ENCODE measurements at places on chromosomes 2 and 18.
A peak's percentile ranks its signal among the peaks of the same experiment; 100 is the strongest.

- no peak for DNase-seq
These were observed 28.6 kb upstream of the NFU1 start for GRCh38 chr2:69465513-69466456.

DNA sequence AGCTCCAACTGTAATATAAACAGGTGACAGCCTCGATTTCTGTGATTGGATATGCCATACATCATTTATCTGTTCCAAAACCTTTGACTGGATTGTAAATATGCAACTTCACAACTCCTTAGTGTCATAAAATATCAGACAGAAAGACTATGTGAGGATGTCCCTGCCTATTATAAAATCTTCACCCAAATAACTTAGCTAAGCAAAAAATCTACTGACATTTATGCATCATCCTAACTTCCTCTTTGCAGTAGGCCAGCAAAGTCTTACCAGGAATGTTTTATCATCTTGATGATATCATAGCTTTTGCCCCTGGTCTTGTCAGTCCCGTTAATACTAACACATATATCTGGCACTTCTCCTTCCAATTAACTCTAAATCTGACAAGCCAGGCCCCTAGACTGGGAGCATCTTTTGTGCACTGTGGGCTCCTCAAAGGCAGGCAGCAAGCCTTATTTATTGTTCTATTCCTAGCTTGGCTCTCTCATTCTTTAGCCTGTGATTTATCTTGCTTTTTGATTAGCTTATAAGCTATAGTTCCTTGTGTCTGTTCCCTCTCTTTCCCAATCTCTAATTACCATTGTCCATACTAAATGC lies 356.5 kb upstream of the HNMT start:
- DNase-seq, result no peak

DNA sequence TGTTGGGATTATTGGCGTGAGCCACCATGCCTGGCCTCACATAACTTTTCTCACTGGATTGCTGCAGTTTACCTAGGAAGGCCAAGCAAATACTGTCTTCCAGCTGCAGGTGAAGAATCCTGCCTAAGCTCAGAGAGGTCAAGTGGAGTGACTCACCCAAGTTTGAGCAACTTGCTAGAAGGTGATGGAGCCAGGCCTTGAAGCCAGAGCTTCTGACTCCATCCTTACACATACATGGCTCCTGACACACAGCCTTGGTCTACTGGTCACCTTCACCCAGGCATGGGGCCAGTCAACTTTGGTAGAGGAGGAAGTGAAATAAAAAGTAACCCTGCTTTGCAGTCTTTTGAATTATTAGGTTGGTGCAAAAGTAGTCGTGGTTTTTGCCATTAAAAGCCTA lies 93.5 kb downstream of the VWA3B start:
- no peak for DNase-seq

- DNase-seq, result no peak
These were observed 75.0 kb downstream of the TMEM247 start for GRCh38 chr2:46554397-46554796.

DNA sequence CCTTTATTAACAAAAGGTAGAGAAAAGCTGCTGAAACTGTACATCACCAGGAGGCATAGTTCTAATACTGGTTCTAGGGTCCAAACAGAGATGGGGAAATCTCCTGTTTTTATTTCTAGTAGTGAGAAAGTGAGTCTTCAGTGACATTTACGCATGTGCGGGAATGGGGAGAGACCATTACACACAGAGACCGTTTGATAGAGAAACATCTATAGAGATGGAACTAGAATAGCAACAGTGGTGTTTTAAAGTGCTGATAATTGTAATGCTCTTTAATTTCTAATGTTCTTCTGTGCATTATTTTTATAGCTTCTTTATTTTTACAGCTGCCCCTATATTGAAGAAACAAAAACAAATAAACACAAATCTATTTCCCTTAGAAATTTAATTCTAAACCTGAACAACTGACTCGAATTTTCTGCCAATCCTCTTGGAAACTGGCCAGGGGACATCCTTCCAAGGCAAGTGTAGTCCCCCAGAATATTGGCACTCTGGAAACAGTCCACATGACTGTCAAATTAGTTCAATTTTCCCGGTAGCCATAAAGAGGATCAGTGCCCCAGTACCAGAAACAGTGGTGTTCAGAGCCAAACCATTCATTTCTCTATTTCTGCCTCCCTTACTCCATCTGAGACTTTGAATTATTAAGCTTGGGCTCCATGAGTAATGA lies 260.9 kb downstream of the ICOS start:
- DNase-seq, result no peak

- DNase-seq, result no peak
These were observed 108.8 kb downstream of the NOL10 start for GRCh38 chr2:10581021-10581420.

DNA sequence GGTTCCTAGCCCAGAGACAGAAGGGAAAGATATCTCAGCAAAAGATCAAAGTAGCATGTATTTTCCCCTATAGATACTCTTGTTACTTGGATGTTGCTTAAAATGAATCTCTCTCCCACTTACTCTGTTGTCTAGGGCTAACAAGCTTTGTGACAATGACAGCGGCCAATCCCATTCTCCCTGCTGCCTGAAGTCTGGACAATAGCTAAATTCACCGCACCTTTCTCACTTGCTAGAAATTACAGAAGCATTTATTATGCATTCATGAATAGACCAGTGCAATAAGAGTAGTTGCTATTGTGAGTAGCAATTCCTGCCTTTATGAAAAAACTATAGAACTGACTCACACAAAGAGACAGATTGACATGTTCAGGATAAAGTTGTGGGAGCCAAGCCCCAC lies 42.2 kb upstream of the ZC3H15 start:
- no peak for DNase-seq

- DNase-seq, result no peak
These were observed 365.1 kb upstream of the NETO1 start for GRCh38 chr18:73232933-73233332.

GRCh38 chr2:5319493-5319892 lies 372.7 kb upstream of the SOX11 start:
- DNase-seq, result no peak

GRCh38 chr2:96769814-96770213 lies 9.1 kb downstream of the CNNM4 start:
- no peak for DNase-seq

GRCh38 chr2:200615247-200615646 lies 29.4 kb downstream of the AOX1 start:
- peak; percentile 58 for DNase-seq

GRCh38 chr2:864501-865106 lies 86.0 kb upstream of the SNTG2 start:
- no peak for DNase-seq

DNA sequence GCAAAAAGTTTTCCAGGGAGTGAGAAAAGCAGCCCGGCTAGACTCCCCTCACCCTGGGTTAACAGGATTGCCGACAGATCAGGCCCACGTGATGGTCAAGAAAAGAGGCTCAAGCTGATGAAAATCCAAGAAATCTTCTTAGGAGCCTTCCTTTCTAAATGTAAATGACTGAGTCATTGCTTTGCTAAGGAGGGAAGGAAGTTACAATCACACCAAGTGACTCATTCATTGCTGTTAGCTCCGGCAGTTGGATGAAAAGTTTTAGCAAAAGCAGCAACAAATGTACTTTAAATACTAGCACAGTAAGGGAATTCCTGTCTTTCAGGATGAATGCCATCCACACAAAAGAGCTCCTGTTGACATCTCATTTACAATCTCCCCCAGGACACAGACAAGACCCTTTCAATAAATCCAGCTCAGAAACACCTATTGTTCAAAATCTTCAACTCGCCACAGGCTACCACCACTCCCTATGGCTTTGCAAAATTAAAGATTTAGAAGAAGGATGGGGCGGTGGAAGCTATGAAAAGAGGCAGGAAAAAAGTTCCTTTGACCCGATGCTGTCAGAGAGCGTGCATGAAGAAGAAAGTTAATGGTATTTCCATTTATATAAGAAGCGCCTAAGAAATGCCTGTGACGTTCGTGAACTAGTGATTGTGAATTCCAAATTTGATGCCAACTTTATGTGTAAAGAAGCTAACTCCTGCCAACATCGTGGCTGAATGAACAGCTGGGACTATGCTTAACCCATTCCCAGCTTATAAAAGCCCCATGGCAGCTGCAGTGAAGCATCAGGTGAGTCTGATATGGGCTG lies 153.7 kb downstream of the TGIF1 start:
- DNase-seq, result peak; percentile 55

DNA sequence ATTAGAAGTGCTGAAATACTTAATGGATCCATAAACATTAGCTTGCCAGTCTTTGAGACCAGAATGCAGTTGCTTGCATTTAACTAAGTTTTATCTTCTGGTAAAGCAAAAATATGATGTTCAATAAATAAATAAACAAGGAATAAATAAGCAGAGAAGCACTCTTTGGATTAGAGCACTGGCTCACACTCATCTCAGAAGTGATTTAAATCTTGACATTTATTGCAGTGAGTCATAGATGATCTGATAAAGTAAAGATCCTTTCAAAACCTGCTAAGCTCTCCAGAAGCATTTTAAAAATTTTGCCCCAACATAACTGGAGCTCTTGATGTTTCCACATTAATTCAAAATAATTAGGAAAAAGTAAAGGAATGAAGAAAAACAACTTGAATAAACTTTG lies 66.8 kb downstream of the KYNU start:
- no peak for DNase-seq

DNA sequence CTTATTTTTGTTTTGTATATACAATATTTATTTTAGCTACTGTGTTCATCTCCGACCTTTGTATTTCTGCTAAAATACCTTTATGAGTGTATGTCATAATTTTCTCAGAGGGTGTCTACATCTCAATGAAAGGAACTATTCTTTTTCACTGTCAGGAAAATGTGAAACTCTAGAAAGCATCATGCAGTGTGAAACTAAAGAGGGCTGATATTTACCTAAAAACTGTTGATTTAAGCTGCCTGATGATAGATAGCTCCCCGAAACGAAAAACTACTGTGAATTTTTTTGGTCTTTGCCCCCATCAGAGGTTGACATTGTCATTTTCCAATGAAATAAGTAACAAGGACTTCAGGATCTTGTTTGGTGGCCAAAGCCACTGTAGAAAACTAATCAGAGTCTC lies 38.8 kb downstream of the TMEM178A start:
- DNase-seq, result no peak

GRCh38 chr2:30104307-30104706 lies 42.5 kb upstream of the YPEL5 start:
- DNase-seq, result no peak

DNA sequence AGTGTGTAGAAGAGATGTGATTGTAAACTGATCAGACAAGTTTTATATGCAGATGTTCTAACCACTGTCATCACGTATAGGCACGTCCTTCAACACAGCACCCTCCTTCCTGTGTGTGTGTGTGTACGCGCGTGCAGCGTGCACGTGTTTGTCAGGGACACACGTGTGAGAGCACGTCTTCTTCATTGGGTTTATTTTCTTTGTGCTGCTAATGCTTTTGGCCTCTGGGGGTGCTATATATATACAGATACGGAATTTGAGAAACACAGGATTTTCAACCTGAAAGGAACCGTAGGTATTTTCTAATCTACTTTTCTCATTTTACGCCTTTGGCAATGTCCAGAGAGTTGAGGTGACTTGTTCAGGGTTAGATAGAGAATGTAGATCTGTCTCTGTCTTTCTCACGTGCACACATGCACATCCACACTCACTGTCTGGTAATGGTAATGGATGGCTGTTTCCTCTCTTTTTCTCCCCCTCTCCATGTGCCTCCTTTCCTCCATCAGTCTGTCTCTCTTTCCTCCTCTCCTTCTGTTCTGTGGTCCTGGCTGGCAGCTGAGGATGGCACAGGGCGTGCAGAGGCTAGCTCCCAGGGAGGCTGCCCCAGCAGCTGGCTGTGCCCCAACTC lies 13.4 kb upstream of the CELF4 start:
- DNase-seq, result no peak

DNA sequence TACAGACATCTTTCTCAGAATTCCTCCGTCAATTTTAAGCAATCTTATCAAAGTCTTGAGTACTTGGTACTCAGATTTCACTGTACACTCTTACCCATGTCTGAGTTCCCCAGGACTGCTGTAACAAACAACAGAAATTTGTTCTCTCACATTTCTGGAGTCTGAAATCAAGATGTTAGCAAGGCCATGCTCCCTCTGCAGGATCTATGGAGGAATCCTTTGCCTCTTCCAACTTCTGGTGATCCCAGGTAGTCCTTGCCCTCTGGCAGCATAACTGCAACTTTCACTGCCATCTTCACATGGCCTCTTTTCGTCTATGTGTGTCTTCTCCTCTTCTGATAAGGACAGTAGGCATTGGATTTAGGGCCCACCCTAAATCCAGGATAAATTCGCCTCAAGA lies 17.1 kb upstream of the CACNB4 start:
- no peak for DNase-seq

GRCh38 chr2:183148955-183149354 lies 24.7 kb downstream of the NUP35 start:
- DNase-seq, result no peak

- no peak for DNase-seq
These were observed 61.2 kb downstream of the CCDC85A start for GRCh38 chr2:56244911-56245530.

DNA sequence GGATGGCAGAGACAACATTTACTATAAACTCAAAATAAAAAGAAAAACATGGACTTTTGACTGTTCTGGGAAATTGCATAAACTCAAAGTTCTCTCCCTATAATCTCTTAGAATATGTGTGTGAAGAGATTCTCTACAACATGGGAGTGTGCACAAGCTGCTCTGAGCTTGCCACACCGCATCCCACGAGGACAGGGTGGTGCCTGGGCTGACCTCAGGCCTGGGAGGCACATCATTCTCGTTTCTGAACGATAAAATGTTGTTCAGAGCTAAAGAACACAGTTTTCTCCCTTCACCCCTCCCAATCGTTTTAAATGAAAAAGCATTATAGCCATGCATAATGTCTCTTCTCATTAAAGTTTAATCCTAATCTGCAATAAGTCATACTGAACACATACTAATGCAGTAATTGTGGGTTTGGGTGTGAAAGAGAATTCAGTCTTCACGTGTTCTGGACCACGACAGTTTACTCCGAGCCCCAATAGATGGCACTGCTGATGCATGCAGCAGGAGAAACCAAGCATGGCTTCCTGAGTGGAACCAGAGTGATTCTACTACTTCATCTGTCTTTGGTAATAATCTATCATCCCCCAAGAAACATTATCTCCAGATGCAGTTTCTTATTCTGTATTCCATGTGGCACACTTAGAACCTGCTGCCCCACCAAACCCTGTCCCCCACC lies 46.9 kb upstream of the LAMA1 start:
- DNase-seq, result no peak

GRCh38 chr2:179137200-179137759 lies 87.3 kb upstream of the CCDC141 start:
- no peak for DNase-seq

GRCh38 chr18:74597034-74597661 lies 522 bp upstream of the ZNF407 start:
- DNase-seq, result peak; percentile 65
